ENCODE measurements at places on chromosomes 12 and 14. TPM values are rescaled to one million over a fixed set of nuclear protein-coding genes. Genes with fewer than 3 reads are reported as not detected.

TAS2R13 gene
- 0.32 TPM for total RNA-seq

GARIN6 gene
- total RNA-seq, result not detected

PYGL gene
- 78.1 TPM for total RNA-seq

KLRC1 gene
- not detected for total RNA-seq

LBHD2 gene
- total RNA-seq, result not detected

DTX3 gene
- total RNA-seq, result 8.1 TPM

RND1 gene
- total RNA-seq, result 2.1 TPM

VDR gene
- total RNA-seq, result under 0.01 TPM

OR4L1 gene
- not detected for total RNA-seq

TAS2R43 gene
- under 0.01 TPM for total RNA-seq

TAS2R20 gene
- 2.4 TPM for total RNA-seq

METTL3 gene
- total RNA-seq, result 91.8 TPM

HSPA2 gene
- 3.6 TPM for total RNA-seq

KLRF1 gene
- 0.30 TPM for total RNA-seq

CDKN3 gene
- 58.5 TPM for total RNA-seq

PTPRO gene
- not detected for total RNA-seq

FERMT2 gene
- total RNA-seq, result 97.1 TPM

INSM2 gene
- not detected for total RNA-seq

LALBA gene
- total RNA-seq, result not detected

GPRC5D gene
- not detected for total RNA-seq

HOXC9 gene
- not detected for total RNA-seq

RASSF9 gene
- total RNA-seq, result 1.2 TPM

ARG2 gene
- 61.1 TPM for total RNA-seq

ATL1 gene
- total RNA-seq, result 1.4 TPM

NID2 gene
- 5.5 TPM for total RNA-seq

LRRK2 gene
- 3.8 TPM for total RNA-seq

CCDC198 gene
- not detected for total RNA-seq

CYP46A1 gene
- under 0.01 TPM for total RNA-seq

SCNN1A gene
- total RNA-seq, result not detected

BIN2 gene
- not detected for total RNA-seq

ADGRD1 gene
- total RNA-seq, result not detected

TC2N gene
- total RNA-seq, result not detected

COA8 gene
- total RNA-seq, result 32.1 TPM

ITGB7 gene
- total RNA-seq, result 0.15 TPM

KRT80 gene
- 11.1 TPM for total RNA-seq

KCNH3 gene
- 0.32 TPM for total RNA-seq

RNASE3 gene
- not detected for total RNA-seq

HOMEZ gene
- total RNA-seq, result 2.9 TPM

TAS2R19 gene
- 4.0 TPM for total RNA-seq

GLI1 gene
- not detected for total RNA-seq

LRFN5 gene
- total RNA-seq, result 0.30 TPM

OR11G2 gene
- not detected for total RNA-seq

SERPINA10 gene
- total RNA-seq, result not detected

REP15 gene
- 0.97 TPM for total RNA-seq

RHOJ gene
- total RNA-seq, result 40.3 TPM

OTX2 gene
- not detected for total RNA-seq

LRP1-AS gene
- not detected for total RNA-seq

FAM222A gene
- total RNA-seq, result 0.32 TPM

SLC4A8 gene
- 1.6 TPM for total RNA-seq

TROAP gene
- 8.1 TPM for total RNA-seq

GPR84 gene
- total RNA-seq, result not detected

TMEM132D gene
- total RNA-seq, result not detected
